Activated CD4-positive, alpha-beta memory T cell treated with anti-CD3 and anti-CD28 coated beads for 36 hours (primary cell): ENCODE measurements at places on chromosomes 11 and 22. TPM values are rescaled to one million over a fixed set of nuclear protein-coding genes. Genes with fewer than 3 reads are reported as not detected.

The MRE11 gene
- total RNA-seq = 47.6 TPM

The CLMP gene
- total RNA-seq = 0.44 TPM

The SCN4B gene
- 0.36 TPM for total RNA-seq

The CWF19L2 gene
- 14.0 TPM for total RNA-seq

The UPK2 gene
- not detected for total RNA-seq

The TRPC6 gene
- not detected for total RNA-seq

The SLC22A9 gene
- total RNA-seq = not detected

The SYCE3 gene
- total RNA-seq = 1.0 TPM

The PHLDB1 gene
- total RNA-seq = 2.4 TPM

GRCh38 chr22:27670701-27671412, 130.7 kb downstream of the MN1 start:
- no peaks in the 10 kb centered on the region for H3K36me3 ChIP-seq
- DNase-seq = no peak
- peaks cover 21% of the 10 kb centered on the region for H3K27me3 ChIP-seq

GRCh38 chr22:48536541-48537342, 1290.9 kb downstream of the BRD1 start:
- no peak for DNase-seq
- H3K4me1 ChIP-seq = no peaks in the 10 kb centered on the region
- no peaks in the 10 kb centered on the region for H3K27me3 ChIP-seq
- no peak overlapping the region for H3K27ac ChIP-seq
- H3K36me3 ChIP-seq = no peaks in the 10 kb centered on the region

- no peak overlapping the region for H3K27ac ChIP-seq
- H3K36me3 ChIP-seq = peaks cover 24% of the 10 kb centered on the region
- H3K4me3 ChIP-seq = no peak overlapping the region
Observed at GRCh38 chr11:65404638-65405339, 17.8 kb upstream of the NEAT1 start.

- H3K4me1 ChIP-seq = peaks cover 11% of the 10 kb centered on the region
- peak; percentile 4 for DNase-seq
- no peak overlapping the region for H3K4me3 ChIP-seq
- H3K27me3 ChIP-seq = no peaks in the 10 kb centered on the region
Observed at GRCh38 chr22:22870577-22871404, 16.8 kb upstream of the IGLL5 start.

DNA sequence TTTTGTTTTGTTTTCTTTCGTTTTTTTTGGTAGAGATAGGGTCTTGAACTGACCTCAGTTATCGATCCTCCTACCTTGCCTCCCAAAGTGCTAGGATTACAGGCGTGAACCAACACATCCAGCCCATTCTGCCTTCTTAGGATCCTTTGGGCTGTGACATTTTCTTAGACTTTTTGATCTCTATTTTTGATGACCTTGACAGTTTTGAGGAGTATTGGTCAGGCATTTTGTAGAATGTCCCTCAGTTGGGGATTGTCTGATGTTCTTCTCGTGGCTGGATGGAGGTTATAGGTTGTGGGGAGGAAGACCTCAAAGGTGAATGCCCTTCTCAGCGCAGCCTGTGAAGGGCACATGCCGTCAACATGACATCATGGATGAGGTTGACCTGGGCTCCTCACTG, 19.5 kb upstream of the RAB1B start:
- no peaks in the 10 kb centered on the region for H3K27me3 ChIP-seq
- H3K36me3 ChIP-seq = peaks cover 8% of the 10 kb centered on the region

DNA sequence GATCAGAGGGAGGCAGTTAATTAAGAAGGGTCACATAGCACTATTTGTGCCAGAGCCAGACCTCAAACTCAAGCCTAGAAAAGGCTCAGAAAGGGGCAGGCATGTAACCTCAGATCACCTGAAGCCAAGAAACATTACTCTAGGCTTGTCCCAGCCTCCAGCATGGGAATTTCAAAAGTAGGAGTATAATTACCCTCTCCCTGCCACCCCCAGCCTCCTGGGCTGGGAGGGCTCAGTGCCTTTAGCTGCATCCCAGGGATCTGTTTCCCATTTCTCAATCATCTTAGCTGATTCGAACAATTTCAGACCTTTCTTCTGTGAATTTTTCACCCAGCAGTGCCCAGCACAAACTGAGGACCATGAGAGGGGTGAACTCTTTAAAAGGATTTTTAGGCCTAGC, 33.1 kb upstream of the LRRC10B start:
- peaks cover 9% of the 10 kb centered on the region for H3K4me1 ChIP-seq
- no peak overlapping the region for H3K4me3 ChIP-seq
- DNase-seq = no peak
- peaks cover 8% of the 10 kb centered on the region for H3K36me3 ChIP-seq
